Inflammatory macrophage treated with lipopolysaccharide for 1 hour (primary cell): ENCODE measurements at places on chromosomes 2 and 18.
A peak's percentile ranks its signal among the peaks of the same experiment; 100 is the strongest.

- no peak for DNase-seq
Observed at GRCh38 chr2:71129114-71129901, 721 bp downstream of the MCEE start.

- peak; percentile 71 for DNase-seq
Observed at GRCh38 chr2:62287899-62288880, 92.3 kb downstream of the B3GNT2 start.

DNA sequence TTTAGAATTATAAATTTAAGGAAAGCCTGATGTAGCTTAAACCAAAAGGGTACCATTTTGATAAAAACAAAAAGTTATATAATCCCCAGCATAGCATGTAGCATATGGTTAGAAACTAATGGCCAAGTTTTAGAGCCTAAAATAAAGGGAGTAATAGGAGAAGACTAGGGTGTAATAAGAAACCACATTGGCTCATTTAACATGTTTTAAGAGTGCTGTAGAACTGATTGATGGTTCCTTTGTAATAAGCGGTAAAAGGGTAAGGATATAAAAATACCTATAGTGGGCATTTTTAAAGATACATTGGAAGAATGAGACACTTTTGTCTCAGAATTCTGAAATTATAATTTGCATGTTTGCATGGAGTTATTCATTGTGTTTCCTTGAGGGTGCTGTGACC lies 1.9 kb downstream of the PSMA8 start:
- no peak for DNase-seq

DNA sequence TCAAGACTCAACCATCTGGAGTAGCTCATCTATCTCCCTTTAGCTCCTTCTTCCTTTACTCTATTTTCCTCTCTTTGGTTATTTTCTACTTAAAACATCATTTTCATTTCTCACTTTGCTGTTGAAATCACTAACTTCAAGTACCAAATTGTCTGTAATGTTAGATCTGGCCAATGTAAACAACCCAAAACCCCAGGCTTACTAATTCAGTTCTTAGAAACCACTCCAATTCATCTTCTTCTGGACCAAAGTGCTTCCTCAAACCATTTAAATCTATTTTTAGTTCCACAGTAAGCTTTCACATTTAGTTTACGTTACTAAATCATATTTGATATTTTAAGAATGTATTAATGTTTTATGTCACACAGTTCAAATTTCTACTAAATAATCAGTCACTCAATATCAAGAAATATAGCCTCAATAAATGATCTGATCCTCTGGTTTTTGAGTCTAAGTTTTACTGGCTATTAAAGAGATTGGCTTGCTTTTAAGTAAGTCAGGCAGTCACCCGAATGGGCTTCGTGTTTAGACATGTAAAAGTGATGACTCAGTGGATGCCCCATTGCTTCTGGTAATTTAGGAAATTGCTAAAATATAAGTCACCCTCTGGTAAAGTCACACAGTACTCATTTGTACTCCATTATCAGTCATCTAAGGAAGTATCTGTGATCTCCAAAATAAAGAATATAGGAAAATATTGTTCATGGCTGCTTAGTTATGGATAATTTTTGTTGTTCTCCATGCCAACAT lies 527.2 kb upstream of the SOX11 start:
- no peak for DNase-seq
